ENCODE measurements at places on chromosomes 2 and 18.

DNA sequence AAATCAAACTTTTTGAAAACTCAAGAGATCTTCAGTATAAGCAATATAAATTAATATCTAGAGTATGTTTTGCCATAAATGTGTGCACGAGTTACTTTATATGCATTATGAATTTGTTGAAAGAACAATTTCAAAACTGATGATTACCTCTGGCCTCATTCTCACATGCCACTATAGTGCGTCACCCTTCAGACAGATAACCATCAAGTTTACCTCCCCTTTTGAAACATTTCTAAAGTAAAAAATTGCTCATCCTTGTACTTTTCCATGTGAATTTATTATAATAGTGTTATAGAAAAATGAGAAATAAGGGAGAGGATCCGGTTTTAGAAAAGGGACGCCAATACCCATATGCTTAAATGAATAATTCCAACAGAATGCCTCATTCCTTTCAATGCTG, 38.3 kb downstream of the ZEB2 start:
- DNase-seq: no peak

DNA sequence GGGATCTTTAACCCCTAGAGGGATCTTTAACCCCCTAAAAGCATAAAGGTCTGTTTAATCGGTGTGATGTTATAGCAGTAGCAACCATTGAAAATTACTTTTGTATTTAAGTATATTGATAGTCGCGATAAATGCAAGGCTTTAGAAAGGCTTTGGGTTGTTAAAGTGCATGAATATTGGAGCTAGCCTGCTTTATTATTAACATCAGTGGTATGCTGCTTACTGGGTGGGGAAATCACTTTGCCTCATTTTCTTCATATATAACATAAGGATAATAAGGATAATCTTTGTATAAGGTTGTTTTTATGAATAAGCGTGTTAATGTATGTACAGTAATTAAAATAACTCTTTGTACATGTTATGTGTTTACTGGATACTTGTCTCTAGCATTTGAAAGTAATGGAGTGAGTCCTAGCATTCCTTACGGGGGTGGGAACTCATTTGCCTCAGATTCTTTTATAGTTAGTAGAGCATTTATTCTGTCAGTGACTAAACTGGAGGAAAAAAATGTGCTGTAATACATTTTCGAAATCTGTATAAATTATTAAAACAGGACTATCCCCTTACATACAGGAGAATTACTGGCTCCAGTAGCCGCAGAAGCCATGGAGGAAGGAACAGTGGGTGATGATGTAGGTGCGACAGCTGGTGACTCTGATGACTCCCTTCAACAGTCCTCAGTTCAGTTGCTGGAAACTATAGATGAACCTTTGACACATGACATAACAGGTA, 122.2 kb downstream of the BIRC6 start:
- DNase-seq: no peak

DNA sequence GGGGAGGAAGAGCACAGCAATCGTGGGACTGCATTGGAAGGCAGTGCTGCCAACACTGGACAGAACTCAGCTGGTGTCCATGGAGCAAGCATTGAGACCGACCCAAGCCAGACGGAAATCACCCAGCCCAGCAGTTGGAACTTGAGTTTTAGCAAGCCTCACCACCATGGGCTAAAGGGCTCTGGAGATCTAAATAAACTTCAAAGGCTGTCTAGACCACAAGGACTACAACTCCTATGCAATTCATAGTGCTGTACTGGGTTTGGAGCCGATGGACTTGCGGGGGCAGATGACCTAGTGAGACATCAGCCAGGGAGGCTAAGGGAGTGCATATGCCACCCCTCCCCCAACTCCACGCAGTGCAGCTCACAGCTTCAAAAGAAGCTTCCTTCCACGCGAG, 243.6 kb upstream of the SLC39A10 start:
- DNase-seq: no peak

DNA sequence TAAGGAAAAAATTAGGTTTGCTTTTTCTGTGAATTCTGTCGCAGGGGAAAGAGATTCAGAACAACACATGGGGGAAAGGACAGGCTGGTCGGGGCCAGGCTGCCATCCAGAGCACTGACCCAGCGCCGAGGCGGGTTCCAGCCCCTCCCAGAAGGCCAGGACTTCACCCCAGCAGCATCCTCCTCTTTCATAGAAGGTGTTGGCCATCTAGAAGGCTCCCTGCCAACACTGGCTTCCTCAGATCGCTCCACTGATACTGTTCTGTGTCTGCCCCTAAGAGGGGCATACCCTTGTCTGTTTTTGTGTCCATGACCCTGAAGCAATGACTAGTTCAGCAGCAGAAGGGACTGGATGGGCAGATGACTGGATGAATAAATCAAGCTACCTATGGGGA, 144.5 kb downstream of the HDAC4 start:
- no peak for DNase-seq

- DNase-seq: no peak
Measured at GRCh38 chr2:241068136-241068941, 33.7 kb downstream of the MTERF4 start.

GRCh38 chr2:223057569-223057968, 5.6 kb downstream of the KCNE4 start:
- no peak for DNase-seq

- DNase-seq: no peak
Measured at GRCh38 chr2:236180831-236181453, 12.8 kb upstream of the GBX2 start.
